ENCODE measurements at places on chromosomes 1 and 21. TPM values are rescaled to one million over a fixed set of nuclear protein-coding genes. Genes with fewer than 3 reads are reported as not detected.

Gene COL9A2
- total RNA-seq: 7.1 TPM

Gene OR6Y1
- total RNA-seq: not detected

Gene GPR89B
- total RNA-seq: 20.6 TPM

GRCh38 chr21:44985441-44986401 is 45.9 kb downstream of the SLX9 start:
- DNase-seq: no peak

DNA sequence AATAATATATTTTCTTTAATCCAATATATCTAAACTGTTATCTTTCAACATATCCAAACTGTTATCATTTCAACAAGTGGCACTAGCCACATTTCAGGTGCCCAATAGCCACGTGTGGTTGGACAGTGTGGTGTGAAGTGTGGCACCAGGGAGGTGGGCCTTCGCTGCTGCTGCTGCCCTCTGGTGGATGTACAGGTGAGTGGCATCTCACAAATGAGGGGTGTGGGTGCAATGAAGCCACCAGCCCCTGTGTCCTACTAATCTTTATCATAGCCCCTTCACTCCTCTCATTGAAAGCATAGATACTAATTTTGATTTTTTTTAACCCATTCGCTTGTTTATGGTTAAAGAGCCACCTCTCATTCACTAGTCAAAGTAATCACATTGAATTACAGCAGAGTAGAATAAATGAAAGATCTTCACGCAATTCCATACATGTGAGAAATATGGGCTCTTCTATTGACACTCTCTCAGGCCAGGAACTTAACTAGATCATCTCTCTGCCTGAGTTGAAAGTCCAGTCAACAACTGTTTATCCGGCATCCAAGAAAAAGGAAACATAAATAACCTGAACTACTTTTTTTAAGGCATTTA is 499.2 kb downstream of the OMA1 start:
- DNase-seq: no peak
